Stimulated activated effector memory CD8-positive, alpha-beta T cell treated with anti-CD3 and anti-CD28 coated beads, Interleukin-12 subunit alpha, Interleukin-12 subunit beta, amount 100 ng/mL, for 72 hours (primary cell): ENCODE measurements at places on chromosomes 11 and 22.

DNA sequence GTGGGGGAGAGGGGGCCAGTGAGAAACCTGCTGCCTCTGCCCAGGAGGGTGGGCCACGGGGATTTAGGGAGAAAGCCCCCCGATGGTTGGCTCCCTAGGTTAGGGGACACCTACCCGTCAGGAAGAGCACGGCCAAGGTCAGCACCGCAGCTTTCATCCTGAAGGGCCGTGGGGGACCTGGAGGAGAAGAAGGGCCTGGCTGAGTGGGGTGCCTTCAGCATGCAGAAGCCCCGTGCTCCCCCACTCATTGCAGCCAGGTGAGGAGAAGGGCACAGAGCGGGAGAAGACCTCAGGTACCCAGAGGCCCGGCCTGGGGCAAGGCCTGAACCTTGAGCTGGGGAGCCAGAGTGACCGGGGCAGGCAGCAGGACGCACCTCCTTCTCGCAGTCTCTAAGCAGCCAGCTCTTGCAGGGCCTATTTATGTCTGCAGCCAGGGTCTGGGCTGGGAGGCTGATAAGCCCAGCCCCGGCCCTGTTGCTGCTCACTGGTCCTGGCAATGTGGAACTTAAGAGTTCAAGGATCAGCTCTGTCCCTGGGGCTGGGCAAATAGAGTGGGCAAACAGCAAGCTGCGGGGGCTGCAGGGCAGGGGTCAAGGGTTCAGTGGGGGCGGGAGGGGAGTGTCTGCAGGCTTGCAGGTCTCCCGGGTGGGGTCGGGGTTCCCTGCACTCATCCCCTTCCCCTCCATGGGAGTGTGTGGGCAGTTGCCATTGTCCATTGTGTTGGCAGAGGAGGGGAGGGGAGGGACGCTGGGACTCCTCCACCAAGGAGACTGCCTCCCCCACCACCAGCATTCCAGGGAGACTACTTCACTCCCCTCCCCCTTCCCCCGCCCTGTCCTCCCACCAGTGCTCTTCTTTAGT, at the start of gene APOA1:
Gene APOA1 (minus strand): TSS at position 392 of the 861 bp plus-strand sequence. CDS start 235 bp downstream, at position 157.
- DNase-seq = no peak

GRCh38 chr11:121485216-121485615, 32.4 kb upstream of the SORL1-AS1 start:
- DNase-seq = no peak

- no peak for DNase-seq
These were observed 4.9 kb downstream of the DENND5A start for GRCh38 chr11:9259981-9260837.

GRCh38 chr11:28759311-28759710, 651.1 kb downstream of the METTL15 start:
- no peak for DNase-seq

DNA sequence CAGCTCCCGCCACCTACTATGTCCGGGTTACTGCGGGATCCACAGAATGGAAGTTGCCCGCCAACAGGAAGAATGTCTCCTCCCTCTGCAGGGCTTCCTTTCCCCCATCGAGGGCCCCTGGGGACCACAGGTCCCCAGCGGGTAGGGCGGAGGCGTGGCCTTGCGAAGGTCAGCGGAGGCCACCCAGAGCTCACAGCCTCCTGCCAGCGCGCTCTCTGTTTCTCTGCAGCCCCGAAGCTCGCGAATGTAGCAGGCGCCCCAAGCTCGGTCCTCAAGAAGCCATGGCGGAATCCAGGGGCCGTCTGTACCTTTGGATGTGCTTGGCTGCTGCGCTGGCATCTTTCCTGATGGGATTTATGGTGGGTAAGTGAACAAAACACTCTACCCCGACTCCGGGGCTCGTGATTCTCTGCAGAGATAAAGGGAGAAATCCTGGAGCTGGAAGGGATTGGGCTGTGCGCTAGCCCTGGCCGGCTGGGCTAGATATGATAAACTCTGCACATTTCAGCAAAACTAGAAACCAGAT, at the start of gene NAALAD2:
Gene NAALAD2 (plus strand): TSS at position 186 of the 526 bp plus-strand sequence. CDS start 96 bp downstream, at position 282.
- DNase-seq = no peak

- no peak for DNase-seq
These were observed 144.6 kb upstream of the RASSF10 start for GRCh38 chr11:12864316-12865156.

DNA sequence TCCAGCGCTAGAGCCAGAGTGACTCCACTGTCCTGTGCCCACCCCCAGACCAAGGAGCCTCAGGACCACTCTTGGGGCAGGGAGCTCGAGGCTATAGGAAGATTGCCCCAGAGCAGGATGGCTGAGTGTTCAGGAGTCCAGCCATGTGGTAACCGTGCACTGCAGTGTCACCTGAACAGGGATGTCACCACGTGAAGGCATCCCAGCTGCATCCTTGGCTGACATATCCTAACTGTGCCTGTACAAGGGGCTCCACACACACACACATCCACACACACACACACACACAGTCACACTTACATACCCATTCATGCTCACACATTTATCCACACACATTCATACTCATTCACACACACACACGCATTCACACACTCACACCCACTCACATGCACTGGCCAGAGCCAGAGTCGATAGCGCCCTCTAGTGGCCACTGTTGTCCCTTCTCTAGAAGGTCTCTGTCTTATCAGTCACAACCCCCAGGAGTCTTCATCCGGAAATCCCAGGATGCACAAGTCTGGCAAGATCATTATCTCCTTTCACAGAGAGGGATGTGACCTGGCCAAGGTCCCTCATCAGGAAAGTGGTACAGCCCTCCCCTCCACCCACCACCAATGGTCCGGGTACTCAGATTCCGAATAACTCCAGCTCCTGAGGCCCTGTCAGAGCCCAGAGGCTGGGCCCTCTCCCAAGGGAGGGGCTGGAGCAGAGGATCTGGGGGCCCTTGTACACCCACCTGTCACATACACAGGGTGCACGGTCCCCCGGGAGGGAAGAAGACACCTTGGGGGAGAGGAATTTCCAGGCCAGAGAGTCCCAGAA, 55.1 kb downstream of the IGLL5 start:
- DNase-seq = peak; percentile 68

- DNase-seq = no peak
These were observed 30.8 kb downstream of the BLID start for GRCh38 chr11:122085264-122085663.

DNA sequence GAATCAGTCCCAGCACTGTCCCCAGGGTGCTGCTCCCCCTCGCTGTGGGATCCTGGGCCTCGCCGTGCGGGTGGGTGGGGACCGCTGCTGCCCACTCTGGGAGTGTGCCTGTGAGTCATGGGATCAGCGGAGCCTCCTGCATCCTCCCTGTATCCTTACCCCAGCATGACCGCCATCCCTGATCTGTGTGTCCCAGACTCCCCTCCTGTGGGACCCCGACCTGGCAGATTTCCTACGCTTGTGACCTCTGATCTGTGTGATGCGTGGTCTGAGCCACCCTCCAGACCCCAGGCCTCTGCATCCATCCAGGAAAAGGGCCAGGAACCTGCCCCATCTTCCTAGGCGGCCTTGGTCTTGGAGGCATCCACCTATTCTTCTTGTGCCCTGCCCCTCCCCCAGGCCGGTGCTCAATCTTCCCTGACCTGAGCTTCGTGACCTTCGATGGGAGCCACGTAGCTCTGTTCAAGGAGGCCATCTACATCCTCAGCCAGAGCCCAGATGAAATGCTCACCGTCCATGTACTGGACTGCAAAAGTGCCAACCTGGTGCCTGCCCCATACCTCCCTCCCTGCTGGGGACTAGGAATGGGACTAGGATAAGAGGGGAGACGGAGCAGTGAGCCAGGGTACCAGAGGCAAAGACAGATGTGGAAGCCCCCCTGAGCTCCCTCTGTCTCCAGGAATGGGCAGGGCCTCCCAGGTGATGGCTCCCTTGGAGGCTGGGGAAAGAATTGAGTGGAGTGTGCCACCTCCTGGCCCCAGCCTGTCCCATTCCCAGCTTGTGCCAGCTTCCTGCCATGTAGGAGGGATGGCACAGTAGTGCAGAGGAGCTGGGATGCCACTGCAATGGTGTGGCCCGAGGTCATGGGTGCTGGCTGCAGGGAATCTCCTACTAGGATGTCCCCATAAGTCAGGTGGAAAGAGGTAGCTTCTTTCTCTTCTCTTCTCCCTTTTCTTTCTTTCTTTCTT, 65.4 kb downstream of the OTOG start:
- DNase-seq = peak; percentile 37

DNA sequence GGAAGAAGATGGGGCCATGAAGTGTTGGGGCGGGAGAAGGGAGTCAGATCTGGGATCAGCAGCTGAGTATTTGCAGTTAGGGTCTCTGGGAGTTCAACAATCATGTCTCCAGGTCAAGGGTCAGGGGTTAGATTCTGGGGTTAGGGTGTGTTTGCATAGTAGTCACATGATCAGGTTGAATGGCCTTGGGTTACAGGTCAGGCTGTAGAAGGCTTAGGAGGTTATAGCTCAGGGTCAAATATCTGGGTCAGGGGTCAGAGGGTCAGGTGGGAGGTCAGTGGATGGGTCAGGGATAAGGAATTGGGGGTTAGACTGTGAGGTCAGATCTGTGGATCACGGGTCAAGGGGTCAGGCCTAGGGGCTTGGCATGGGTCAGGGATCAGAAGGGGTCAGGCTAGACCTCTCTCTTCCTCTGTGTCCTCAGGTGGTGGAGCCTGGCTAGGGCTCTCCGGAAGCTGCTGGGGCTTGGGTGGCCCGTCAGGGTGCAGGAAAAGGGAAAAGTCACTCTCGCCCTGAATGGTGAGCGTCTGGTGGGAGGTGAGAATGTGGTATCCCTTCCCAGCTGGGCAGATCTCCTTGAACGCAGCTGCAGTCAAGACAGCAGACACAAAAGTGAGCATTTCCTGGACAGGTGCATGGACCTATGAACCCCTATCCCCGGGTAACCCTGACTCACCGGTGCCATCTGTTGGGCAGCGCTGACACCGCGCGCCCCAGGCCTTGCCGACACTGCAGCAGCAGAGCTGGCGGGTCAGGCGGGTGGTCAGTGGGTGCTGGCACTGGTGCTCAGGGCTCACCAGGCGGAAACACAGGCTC, 6.4 kb downstream of the LTBP3 start:
- peak; percentile 47 for DNase-seq

- no peak for DNase-seq
These were observed 56.9 kb upstream of the CCDC89 start for GRCh38 chr11:85742873-85743275.

DNA sequence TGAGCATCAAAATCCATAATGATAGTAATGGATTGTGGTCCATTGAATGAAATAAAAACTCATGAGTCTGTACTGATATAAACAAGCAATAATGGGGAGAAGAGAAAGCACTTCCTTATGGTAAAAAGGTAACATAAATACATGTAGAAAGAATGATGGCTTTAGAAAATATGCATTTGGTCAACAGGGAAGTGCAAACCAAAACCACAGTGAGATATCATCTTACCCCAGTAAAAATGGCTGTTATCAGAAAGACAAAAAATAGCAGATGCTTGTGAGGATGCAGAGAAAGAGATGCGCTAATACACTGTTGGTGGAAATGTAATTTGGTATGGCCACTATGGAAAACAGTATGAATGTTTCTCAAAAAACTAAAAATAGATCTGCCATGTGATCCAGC, 6.9 kb upstream of the MMP20 start:
- DNase-seq = no peak

DNA sequence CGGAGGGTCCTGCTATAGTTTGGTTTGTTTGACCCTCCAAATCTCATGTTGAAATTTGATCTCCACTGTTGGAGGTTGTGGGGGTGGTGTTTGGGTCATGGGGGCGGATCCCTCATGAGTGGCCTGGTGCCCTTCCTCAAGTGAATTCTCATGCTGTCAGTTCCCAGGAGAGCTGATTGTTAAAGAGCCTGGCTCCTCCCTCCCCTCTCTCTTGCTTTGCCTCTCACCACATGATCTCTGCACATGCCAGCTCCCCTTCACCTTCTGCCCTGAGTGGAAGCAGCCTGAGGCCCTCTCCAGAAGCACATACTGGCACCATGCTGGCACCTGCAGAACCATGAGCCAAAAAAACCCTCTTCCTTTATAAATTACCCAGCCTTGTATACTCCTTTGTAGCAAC, 7.1 kb downstream of the TSPAN18 start:
- DNase-seq = no peak

GRCh38 chr11:57325735-57326048, 940 bp upstream of the TNKS1BP1 start:
- DNase-seq = no peak

GRCh38 chr11:2950825-2951224, 21.6 kb upstream of the PHLDA2 start:
- no peak for DNase-seq

DNA sequence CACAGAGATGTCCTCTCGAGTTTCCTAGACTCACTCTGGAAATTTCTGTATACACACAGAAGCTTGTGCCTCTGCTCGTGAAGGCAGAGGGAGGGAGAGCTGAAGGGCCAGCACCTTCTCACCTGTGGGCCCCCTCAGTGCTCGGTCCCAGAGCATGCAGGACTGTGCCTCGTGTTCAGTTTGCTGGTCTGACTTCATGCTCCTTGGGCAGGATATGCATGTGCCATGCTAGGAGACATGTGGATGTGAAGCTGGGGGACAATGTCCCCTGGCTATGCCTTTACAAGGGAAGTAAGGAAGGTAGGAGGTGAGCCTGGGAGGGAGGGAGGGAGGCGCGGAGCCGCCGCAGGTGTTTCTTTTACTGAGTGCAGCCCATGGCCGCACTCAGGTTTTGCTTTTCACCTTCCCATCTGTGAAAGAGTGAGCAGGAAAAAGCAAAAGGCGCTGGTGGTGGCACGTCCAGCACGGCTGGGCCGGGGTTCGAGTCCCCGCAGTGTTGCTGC, 22.6 kb downstream of the NEAT1 start:
- DNase-seq = no peak

- no peak for DNase-seq
These were observed 27.7 kb upstream of the OPCML start for GRCh38 chr11:133559833-133560471.

DNA sequence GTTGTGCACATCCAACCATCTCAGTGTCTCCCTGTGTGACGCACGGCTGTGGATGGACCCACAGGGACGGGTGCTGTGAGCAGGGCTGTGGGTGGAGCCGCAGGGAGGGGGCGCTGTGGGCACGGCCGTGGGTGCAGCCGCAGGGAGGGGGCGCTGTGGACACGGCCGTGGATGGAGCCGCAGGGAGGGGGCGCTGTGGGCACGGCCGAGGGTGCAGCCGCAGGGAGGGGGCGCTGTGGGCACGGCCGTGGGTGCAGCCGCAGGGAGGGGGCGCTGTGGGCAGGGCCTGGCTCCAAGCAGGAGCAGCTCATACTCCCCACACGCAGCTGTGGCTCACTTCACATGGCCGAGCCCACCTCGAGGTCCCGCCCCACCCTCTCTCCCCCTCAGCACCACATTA, 6.0 kb upstream of the MAPK11 start:
- DNase-seq = peak; percentile 42

DNA sequence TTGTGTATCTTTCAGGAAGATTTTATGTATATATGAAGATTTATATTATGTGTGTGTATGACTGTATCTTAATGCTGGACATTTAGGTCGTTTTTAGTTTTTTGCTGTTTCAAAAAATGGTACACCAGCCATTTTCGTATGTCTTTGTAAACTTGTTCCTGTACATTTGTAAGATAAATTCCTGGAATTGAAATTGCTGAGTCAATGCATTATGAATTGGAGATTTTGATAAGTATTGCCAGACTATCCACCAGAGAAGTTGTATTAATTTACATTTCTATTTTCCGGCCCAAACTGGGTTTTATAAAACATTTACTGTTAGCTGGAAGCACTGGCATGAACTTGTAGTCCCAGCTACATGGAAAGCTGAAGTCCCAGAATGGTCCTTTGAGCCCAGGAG, 24.6 kb downstream of the MRPL48 start:
- DNase-seq = no peak
